ENCODE measurements at places on chromosomes 4 and X.

GRCh38 chrX:105837232-105837631 is 14.9 kb downstream of the NRK start:
- peak; percentile 16 for DNase-seq

GRCh38 chr4:172851534-172851933 is 317.1 kb upstream of the GALNT7 start:
- peak; percentile 6 for DNase-seq

DNA sequence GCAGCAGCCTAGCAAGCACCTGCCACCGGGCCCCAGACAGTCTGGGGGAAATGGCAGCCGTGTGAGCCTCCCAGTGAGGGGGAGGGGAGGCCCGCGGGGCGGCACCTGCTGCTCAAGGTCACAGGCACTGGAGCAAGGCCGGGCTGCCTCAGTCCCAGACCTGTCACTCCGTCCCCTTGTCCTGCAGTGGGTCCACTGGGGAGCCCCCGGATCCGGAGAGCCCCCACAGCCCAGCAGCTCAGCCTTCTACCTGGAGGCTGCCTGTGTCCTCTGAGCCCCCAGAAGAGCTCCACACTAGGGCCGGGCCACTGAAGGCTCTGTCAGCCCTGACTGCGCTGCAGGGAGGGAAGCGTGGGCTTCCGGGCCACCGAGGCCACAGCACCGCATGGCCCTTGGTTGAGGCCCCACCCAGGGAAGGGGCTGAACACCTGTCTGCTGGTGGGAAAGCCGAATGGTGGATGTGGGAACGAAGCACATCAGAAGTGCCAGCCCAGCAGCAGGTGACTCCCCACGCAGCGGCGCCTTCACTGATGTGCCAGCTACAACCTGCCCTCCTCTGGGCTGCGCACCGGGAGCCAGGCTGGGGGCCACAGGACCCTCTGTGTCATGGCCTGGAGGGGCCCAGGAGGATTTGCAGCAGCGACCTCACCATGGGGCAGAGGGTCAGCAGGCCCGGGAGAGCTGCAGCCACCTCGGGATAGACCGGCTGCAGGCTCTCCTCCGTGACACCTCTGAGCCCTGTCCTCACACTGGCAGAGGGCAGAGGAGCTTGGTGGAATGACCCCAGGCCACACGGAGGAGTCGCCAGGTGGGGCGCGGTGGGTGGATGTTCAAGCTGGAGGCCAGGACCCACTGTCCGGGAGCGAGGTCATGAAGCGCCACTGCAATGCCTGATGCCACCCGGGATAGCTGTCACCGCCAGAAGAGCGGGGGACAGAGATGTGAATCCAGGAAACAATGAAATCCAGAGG is 35.0 kb upstream of the MXD4 start:
- no peak for DNase-seq

GRCh38 chrX:109487640-109488039 is 5.8 kb upstream of the GUCY2F start:
- DNase-seq: no peak

- peak; percentile 84 for DNase-seq
Measured at GRCh38 chrX:63889001-63889400, 104.0 kb upstream of the ARHGEF9 start.

GRCh38 chrX:150352581-150352980 is 10.5 kb upstream of the MAMLD1 start:
- no peak for DNase-seq

DNA sequence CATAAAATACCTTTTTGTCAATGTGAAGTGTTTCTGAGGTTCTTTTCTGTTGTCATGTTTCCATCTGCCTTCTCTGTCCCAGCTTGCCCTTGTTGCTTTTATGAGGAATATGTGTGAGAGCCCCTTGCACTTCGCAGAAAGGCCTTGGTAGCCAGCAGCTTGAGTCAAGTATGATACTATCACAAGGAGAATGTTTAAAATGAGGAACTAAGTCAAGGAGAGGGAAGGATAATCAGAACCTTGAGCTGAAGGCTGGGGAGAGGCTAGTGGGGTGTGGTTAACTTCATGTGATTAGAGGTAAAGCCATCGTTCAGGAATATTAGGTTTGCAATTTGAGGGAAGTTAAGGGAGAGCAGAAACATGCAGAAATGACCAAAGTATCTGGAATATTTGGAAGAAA is 12.7 kb downstream of the PGK1 start:
- DNase-seq: no peak

DNA sequence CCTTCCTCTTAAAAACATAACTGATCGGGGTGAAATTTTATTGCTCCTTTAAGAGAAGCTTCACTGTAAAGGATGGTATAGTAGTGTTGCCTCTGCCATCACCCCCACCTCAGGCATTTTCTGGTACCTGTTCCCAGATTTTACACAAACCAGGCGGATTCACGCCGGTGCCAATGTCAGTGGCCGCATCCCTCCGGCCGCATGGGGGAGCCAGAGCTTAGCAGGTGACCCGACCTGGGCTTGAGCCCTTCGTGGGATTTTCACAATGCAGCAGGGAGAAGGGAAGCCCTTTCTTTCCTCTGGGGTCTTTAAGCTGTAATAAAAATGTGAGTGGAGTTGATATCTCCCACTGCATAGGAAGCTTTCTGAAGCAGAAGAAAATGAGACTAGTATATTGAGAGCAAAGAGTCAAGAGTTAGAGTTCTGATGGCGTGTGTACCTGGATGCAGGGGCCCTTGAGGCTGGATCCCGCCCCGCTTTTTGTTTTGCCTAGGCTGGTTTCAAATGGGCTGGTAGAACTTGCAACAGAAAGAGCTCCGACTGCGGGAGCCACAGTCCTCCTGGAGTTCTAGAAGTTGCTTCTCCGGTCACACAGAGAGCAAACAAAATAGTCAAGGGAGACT is 59.4 kb downstream of the POLR2B start:
- peak; percentile 35 for DNase-seq

GRCh38 chrX:32673193-32673592 is 538.2 kb downstream of the DMD start:
- no peak for DNase-seq

GRCh38 chr4:80171251-80171650 is 26.1 kb upstream of the PRDM8 start:
- peak; percentile 68 for DNase-seq

- DNase-seq: no peak
Measured at GRCh38 chr4:174495626-174496025, 26.7 kb downstream of the HPGD start.

DNA sequence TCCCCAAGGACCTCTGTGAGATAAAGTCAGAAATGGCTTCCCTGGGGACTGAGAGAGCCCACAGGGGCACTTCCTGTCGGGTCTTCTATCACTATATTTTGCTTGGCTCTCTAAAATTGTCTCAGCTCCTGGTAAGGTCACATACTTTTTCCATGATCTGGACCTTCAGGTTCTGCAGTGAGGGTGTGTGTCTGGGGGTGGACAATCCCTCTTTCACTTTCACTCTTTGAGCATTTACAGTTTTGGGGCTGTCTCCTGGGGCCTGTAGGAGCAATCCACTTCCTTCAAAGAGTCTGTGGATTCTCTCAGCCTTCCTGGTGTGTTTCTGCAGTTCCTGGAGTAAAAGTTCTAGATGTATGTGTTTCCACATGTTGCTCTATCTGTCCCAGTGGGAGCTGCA is 335.7 kb downstream of the FSTL5 start:
- peak; percentile 1 for DNase-seq

DNA sequence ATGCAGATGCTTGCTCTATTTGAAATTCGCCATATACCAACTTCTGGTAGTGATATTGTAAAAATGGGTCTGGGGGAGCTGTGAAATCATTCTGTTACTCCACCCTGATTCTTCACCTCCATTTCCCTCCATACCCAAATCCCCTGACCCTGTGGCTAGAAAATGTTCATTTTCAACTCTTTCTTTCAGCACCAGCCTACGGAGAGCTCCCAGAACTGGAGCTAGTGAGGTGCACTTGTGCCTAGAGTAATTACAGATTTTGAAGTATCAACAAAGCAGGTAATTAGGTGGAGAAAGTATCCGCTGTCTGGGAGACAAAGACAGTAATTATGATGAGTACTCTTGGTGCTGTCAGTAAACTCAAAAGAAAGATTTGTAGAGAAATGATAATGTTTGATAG is 8.1 kb downstream of the ARHGAP36 start:
- DNase-seq: no peak

DNA sequence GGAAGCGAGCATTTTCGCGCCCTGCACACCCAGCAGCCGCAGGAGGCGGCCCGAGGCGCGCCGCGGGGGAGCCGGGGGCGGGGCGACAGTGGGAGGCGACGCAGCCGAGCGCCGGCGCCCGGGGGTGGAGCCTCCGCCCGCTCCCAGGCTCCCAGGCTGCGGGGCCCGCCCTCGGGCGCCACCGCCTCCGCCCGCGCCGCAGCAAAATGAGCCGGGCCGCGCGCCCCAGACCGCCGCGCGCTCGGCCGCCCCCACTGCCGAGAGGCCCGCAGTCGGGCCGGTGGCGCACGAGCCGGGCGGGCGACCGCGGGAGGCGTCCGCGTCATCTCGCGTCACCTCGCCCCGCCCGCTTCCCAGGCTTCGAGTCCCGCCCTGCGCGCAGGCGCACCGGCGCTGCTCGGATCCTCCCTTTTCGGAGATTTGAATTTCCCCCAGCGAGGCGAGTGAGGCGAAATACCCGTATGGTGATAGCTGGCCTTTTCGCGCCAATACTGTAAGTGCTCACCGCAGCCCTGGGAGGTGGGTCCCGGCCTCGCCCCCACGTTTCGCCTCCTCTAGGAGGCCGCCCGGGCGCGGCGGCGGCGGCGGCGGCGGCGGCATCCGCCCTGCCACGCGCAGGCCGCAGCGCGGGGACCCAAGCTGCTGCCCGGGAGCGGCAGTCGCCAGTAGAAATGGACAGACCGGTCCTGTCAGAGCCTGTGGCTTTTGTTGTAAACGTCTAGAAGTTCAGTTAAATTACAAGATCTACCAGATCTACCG is at the start of gene TMEM187:
Gene TMEM187, plus strand, starts transcription at position 387 of the 759 bp plus-strand sequence. CDS start 9,309 bp downstream, outside the sequence.
- DNase-seq: peak; percentile 75

DNA sequence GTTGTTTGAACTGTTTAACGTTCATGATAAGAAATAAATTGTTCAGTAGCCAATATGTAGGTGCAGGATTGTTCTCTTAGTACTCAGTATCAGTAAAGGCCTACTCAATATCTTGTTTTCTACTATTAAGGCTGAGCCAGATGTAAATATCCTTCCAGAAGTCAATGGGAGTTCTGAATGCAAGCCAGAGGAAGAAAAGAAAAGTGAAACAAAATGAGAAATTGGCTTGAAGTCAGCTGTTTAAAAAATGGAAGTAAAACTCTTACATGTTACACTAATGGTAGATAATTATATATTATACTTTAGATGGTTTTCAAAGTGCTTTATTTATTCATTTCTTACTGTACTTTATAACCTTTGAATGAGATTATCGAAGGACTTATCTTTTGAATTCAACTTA is 1417.9 kb downstream of the ADGRL3 start:
- DNase-seq: no peak

GRCh38 chrX:50721764-50722521 is 92.1 kb downstream of the SHROOM4 start:
- peak; percentile 81 for DNase-seq

Measured in AG10803 (cell line).